ENCODE measurements at places on chromosomes 6 and 20. TPM values are rescaled to one million over a fixed set of nuclear protein-coding genes. Genes with fewer than 3 reads are reported as not detected.

GRCh38 chr6:16837217-16837972 lies 76.1 kb upstream of the ATXN1 start:
- DNase-seq = no peak

SPDEF gene
- not detected for total RNA-seq

DNA sequence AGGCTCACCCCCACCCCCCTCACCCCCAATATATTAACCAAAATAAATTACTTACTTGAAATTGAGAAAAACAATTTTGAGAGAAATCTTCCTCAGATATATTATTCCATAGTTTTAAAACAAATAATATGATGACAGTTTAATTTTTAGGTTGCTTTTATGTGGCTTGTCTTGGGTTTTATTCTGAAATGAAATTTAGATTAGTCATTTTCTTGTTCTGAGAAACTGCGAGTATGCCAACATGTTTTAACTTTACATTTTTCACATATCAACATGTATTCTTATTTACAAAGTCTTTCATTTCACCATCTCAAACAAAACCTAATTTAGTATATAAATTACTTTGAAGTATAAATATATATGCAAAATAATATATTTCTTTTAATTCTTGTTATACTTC lies 11.1 kb downstream of the REV3L start:
- no peak for DNase-seq

DNA sequence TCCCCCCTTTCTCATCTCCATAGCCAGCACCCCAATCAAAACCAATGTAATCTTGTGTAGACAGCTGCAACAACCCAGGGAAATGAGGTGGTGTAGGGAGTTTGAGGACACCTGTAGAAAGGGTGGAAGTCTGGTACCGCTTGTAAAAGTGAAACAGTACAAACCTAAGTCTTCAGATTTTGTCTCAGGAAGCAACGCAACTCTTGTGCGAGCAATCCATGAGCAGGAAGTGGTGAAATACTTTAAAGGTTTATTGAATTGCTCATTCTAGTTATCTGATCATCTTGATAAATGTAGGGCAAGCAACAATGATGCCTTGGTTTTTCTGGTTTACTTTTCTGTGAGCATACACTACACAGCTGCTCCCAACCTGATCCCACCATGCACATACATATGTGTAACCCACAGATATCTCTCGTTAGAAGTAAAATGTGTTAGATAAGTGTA lies 71.1 kb upstream of the THEMIS start:
- peak; percentile 44 for DNase-seq

- DNase-seq = no peak
Observed at GRCh38 chr6:105982761-105983540, 103.2 kb upstream of the PRDM1 start.

CST4 gene
- total RNA-seq = not detected

DNA sequence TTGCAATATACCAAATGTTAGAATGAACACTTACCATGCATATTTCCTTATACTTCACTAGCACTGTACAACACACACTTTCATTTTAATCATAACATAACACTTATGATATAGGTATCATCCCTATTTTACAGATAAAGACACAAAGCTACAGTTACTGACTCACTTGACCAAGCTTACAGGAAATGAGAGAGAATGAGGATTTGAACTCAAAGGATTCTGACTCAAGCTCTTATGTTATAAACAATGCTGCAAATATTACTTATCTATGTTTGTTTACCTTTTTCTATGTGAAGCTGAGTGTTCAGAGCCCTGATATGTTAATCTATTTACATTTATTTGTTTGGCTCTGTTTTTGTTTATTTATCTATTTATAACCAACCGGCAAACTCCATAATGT lies 245.4 kb downstream of the PTPRK start:
- no peak for DNase-seq

GRCh38 chr6:119848696-119849095 lies 499.1 kb upstream of the MAN1A1 start:
- no peak for DNase-seq

- no peak for DNase-seq
Observed at GRCh38 chr6:153056308-153056707, 53.8 kb upstream of the MTRF1L start.

TMEM14A gene
- 91.0 TPM for total RNA-seq

GRCh38 chr6:25697537-25698340 lies 45.7 kb downstream of the SCGN start:
- no peak for DNase-seq

GRCh38 chr6:94751641-94752329 lies 825.5 kb upstream of the MANEA start:
- no peak for DNase-seq

CRISP2 gene
- not detected for total RNA-seq

DNA sequence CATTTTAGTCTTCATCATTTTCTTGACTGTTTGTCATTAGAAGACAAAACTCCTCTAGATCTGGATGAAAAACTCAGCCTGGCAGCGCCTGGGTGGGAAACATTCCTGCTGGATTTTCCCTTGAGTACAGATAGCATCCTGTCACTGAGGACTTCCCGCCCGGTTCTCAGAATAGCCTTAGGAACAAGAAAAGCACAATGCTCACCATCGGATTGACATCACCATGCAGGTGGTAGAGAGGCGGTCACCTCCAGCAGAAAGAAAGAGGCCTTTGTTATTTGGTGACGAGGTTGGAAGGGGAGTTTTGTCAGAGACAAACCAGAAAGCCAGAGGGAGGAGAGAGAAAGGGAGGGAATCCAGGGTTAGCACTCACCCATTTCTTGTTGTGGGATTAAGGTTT lies 39.8 kb downstream of the KIF25 start:
- DNase-seq = no peak

DNA sequence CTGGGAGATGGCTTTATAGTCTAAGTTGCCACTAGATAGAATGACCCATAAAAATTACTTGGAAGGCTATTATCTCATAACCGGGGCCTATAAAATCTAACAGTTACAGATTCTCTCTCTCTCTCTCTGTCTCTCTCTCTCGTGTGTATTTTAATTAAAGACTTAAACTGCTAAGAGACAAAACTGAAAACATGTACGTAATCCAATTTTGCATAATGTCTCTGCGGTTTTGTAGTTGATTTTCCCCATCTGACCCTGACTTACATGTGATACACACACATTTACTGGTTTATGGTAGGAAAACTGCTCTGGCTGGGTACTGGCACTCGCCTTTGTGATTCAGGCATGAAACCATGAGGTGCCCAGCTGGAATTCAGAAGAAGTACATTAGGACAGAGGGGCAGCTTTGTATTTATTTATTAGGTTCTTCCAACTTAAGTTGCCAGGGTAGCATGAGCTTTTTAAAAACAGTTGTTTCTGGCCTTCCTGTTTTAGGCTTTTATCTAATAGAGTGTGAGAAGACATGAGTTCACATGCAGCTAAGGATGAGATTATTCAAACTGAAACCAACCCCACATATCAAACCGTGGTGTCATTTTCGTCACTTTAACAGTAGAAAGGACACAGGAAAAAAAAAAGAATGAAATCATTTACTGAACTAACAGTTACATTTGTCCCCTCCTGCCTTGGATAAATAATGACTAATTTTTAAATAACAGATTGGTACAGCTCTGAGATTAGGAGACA lies 182.5 kb downstream of the GMPR start:
- peak; percentile 33 for DNase-seq

DNA sequence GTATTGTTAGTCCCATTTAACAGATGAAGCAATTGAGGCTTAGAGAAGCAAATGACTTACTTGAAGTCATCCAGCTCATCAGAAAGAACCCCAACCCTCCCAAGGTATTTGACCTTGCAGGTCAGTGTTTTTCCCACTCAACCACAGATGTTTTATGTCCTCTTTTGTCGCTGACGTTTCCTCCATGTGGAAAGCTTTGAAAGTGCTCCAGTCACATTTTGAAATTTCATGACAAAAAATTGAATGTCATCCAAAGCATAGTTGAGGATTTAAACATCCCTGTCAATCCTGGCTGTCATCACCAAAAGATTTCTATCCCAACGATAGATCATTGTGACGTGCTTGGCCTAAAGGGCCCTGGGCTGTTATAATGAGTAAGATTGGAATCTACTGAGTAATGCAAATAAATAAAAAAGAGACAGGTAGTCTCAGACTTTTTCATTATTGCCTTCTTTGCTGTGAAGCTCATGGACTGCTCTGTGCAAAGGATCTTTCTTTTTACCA lies 102.7 kb downstream of the TSHZ2 start:
- DNase-seq = no peak

TREML1 gene
- total RNA-seq = not detected

DNA sequence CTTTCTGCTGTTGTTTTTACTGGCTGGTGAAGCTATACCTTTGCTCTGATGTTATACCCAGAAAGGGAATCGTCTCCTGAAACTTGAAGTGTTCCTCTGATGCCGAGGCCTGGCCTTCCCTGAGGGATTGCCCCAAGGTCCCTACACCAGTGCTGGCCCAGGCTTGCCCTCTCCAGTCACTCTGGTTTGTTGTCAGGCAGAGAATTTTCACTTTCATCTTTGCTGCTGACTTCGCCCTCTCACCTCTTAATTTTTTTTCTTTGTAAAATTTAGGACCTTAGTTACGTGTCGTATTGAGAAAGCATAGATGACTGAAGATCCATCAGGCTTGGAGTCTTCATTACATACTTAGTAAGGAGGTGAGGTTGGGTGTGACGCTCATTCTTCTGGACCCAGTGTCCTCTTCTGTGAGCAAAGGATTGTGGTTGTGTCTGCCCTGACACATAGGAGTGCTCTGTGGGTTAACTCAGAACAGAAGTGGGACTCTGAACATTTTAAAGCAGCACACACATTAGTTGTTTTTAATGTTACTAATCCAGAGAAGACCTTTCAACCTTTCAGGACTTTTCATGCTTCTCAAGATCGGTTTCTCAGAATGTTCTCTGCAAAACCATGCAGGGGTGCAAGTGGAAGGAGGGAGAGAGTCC lies 45.4 kb downstream of the TULP4 start:
- DNase-seq = no peak

DNA sequence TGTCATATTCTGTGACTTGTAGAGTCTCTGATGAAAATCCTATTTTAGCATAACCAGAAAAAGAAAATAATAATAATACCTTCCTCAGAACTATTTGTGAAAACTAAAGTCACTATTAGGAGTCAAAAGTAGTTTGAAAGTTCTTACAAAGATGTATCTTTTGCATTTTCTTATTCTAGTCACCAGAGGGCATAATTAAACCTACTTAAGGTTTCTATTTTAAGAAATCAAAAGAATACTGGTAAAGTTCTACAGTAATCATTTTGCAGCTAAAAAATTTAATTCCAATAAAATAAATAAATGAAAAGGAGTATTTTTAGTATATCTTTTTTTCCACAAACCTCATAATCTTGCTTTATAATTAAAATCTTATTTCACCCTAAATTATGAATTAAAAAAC lies 28.0 kb upstream of the MCM9 start:
- DNase-seq = no peak

- DNase-seq = no peak
Observed at GRCh38 chr20:54276577-54277169, 68.8 kb downstream of the PFDN4 start.

GRCh38 chr6:474453-475185 lies 83.1 kb downstream of the IRF4 start:
- peak; percentile 81 for DNase-seq

Data from SJSA1 (cell line).